GM12891 (cell line): ENCODE measurements at places on chromosomes 4 and X.

- DNase-seq = peak; percentile 62
Observed at GRCh38 chr4:112523764-112524505, 8.0 kb upstream of the NEUROG2 start.

- DNase-seq = no peak
Observed at GRCh38 chrX:103556963-103557612, 28.2 kb upstream of the TCEAL4 start.

GRCh38 chr4:176967586-176967985, 174.9 kb upstream of the VEGFC start:
- no peak for DNase-seq

DNA sequence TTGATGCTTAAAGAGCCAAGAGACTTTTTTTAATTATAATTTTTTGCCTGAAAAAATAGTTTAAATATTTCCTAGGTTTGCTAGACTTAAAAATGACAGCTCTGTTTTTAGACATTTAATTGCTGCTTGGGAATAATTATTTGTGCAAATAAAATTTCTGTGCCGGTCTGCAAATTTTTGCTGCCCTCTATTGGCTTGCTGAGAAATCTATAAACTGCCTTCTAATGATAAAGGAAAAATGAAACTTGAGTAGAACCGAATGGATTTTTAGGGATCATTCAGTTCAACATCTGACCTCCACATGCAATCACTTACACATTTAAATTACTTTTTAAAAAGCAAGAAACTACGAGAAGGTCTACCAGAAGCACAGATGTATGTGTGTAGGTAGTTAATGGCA, 434.0 kb downstream of the FAM133A start:
- DNase-seq = no peak

DNA sequence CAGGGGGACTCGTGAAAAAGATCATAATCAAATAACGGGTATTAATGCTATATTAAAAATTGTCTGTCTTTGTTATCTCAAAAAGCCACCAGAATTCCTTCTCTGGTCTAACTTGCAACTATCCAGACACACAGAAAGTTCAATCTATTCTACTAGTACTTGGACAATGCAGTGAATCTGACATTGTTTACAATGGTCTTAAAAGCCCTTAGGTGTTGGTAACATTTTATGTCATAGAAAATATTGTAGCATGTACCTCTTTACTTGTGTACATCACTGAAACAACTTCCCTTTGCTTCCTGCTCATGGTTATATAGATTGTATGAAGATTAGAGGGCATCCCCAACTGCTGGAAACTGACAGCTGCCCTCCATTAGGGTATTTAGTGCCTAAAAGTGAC, 71.1 kb upstream of the PPP3CA start:
- DNase-seq = no peak

- no peak for DNase-seq
Observed at GRCh38 chr4:76003620-76004019, 3.7 kb downstream of the CXCL9 start.

- DNase-seq = no peak
Observed at GRCh38 chr4:115149106-115149505, 35.7 kb upstream of the NDST4 start.

- DNase-seq = no peak
Observed at GRCh38 chr4:6110681-6111353, 89.5 kb downstream of the JAKMIP1 start.

GRCh38 chr4:76703676-76704075, 194.3 kb downstream of the SOWAHB start:
- DNase-seq = no peak

DNA sequence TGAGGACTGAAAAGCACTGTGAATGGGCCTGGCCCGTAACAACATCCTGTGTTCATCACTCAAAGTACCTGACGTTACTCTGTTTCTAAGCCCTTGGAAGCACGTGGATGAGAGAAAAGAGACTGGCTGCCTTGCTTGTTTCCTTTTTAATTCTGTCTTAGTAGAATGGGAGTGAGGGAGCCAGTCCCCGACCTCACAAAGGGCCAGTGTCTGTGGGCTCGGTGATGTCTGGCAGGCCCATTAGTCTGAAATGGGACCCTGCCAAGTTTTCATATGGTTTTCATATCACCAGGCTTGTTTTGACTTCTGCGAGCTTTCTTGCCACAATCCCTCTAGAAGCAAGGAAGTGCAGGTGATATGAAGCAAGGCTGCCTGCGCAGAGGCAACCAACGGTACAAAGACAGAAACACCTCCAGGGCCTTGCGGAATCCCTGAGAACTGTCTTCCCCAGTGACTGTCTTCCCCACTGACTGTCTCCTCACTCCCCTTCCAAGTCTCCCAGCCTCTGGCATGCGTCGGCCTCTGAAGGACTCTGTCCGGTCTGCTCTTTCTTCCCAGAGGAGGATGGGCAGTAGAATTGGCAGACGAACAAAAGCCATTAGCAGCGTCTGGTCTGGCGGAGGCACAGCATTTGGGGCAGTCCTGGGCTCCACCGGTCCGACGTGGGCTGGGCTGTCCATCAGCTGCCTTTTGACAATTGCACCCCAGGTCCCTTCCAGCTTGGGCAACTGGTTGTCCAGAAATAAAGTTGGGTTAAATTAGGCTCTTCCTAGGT, 20.2 kb upstream of the RASL11B start:
- no peak for DNase-seq

- DNase-seq = no peak
Observed at GRCh38 chr4:159079074-159079473, 23.8 kb upstream of the RAPGEF2 start.

- DNase-seq = no peak
Observed at GRCh38 chr4:123449780-123450179, 53.2 kb downstream of the SPRY1 start.

- no peak for DNase-seq
Observed at GRCh38 chrX:123625952-123626351, 106.9 kb downstream of the THOC2 start.

DNA sequence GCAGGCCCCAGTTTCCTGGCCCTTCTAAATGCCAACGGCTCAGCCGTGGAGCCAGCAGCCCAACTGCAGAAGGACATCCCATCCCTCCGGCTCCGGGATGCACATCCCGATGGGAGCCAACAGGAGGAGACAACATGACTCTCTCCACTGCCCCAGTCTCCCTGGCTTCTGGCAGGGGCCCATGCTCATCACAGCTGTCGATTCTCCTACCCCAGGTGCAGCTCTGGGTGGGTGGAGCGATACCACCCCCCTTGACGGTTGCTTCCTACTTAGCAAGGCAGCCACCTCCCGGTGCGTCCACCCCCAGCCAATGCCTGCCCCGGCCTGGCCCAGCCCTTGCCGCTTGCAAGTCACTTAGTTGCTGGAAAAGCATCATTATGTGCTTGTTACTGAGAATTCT, 19.5 kb downstream of the ZNF275 start:
- DNase-seq = no peak

DNA sequence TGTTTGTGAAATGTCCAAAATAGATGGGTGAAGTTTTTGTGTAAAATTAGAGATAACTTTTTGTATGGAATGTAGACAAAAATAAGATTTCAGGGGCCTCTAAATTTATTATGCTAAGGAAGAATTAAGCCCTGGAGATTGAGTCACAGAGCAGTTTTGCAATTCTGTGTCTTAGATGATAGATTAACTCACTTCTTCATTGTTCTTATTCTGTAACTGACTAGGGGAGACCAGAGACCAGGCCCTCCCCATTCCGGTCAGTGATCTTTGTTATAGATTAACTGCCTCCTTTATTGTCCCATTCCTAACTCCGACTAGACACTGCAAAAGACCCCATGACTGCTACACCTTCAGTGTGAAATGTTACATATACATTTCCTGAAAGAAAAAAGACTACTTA, 238.4 kb upstream of the TAPT1 start:
- no peak for DNase-seq

- DNase-seq = no peak
Observed at GRCh38 chrX:79169484-79169883, 25.0 kb downstream of the GPR174 start.

GRCh38 chr4:679629-680028, 5.3 kb downstream of the MYL5 start:
- DNase-seq = no peak

- no peak for DNase-seq
Observed at GRCh38 chrX:9352694-9353411, 112.0 kb upstream of the TBL1X start.

DNA sequence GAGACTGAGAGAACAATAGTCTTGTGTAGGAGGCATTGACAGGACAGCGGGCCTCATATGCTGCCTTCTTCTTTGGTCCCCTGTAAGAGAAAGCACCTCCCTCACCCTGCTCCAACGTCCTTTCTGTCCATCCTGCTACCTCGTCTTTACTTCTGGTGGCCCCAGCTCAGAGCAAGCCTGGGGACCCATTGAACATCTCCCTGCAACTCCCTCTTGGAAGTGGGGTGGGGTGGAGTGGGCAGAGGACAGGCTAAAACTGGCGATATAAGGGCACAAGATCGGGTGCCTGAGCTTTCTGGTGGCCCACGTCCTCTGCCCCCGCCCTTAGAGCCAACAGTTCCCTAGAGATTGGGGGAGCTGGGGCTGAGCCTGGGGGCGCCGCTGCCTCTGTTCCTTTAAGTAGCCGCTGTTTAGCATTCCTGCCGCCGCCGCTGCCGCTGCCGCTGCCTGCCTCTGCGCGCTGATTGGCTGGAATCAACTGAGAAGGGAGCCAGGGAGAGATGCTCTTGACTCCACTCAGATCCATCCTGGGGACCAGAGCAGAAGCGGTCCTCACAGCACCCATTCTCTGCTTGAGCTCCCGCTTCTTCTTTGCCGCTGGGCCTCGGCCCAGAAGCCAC, at the start of gene DLG3:
Gene DLG3, plus strand, starts transcription at position 510 of the 620 bp plus-strand sequence. CDS start 367 bp downstream, outside the sequence.
- DNase-seq = no peak

GRCh38 chrX:20284444-20284843, 17.7 kb upstream of the RPS6KA3 start:
- DNase-seq = no peak

DNA sequence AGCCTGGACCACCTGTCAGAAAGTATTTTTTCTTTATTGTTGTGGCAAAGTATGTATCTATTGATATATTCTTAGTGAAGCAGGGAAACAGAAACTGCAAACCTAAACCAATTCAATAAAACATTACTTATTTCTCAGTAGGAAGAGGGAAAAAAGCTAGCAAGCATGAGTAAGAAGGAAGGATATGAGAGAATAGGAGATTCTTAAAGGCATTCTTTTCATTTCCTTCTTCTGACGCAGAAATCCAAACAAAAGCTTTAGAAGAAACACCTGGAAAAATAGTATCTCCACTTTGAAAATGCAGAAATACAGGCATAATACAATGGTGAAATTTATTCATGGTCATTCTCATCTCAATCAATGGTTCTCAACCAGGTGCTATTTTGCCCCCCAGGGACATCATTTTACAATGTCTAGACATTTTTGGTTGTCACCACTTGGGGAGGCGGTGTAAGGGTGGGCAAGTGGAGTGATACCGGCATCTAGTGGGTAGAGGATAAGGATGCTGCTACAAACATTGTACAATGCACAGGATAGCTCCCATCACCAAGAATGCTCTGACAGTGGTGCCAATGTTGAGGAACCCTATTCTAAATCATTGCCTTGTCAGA, 21.7 kb upstream of the ATXN3L start:
- DNase-seq = no peak

DNA sequence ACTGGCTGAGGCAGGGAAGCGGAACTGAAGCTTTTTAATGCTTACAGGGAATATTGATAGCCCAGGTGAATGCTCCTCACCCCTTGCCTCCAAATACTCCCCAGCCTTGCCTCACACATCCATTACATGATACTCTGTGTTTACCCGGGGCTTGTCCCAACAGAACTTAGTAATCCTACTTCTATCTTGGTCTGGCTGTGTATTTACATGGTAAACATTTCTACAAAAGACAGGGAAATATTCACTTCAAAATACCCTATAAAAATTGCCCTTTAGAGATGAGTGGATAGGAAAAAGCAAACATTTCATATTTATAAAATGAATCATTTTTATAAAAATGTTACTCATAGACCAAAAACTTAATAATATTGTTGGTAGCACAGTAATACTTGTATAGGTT, 120.1 kb downstream of the NHS start:
- DNase-seq = no peak

DNA sequence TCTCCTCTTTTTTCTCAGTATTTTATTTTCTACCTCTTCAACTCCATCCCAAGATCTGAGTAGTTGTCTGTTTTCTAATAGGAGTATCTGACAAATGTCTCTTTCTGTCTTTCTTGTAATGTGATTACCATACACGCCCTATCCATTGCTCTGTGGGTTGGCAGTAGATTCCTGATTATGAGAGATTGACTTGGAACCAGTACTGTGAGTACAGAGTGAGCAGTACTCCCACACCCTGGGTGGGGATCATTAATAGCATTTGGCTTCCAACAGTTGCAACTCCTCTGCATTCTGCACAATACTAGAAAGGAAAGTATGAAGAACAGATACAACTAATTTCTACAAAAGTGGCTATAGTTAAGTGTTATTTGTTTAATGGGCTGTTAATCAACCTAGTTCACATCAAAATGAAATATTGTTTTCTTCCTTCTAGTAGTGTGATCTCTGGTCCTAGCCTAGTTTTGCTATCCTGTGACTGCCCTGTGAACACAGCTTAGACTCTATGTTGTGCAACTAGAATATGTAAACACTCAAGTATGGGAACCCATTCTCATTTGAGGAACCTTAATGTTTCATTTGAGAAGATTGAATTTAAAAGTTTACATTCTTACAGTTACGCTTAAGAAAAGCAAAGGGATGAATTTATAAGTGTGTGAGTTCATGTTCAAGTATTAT, 112.9 kb downstream of the PTPN13 start:
- DNase-seq = no peak

DNA sequence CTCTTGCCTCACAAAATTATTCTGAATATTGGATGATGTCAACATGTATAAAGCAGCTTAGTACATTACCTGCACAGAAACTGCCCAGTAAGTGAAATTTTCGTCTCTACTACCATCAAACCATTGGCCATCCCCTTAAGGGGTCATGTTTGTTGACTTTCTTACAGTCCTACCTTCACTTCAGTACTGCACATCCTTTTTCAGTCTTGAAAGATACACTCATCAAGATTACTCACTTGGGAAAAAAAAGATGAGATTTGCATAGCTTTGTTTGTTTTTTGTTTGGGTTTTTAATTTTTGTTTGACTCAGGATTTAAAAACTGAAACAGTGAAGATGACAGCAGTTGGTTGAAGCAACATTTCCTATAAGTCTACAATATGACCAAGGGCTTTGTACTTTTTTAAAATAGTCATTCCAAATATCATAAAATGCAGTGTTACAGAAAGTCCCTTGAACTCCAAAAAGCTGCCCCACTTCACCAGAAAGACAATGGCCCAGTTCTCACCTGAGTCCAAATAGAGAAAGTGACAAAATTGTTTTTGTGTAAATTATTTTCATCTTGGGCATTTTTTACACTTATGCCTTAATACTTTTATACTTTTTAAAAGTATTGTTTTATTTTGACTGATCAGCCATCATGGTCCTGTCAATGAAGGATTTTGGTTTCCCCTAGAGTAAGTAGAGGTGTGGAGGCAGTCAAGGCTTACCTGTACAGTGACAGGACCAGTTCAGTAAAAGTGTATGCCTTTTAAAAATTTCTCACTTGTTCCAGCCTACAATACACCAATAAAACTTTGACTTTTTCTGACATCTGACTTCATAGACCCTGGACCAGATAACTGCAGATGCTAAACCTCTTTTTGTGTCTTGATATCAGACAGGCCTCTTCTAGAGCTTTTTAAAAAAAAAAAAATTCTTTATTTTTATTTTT, 59.7 kb upstream of the EDA2R start:
- no peak for DNase-seq
